NT2/D1 (cell line): ENCODE measurements at places on chromosomes 1 and 21.

- no peak for DNase-seq
Observed at GRCh38 chr1:151166505-151166956, 587 bp downstream of the SCNM1 start.

DNA sequence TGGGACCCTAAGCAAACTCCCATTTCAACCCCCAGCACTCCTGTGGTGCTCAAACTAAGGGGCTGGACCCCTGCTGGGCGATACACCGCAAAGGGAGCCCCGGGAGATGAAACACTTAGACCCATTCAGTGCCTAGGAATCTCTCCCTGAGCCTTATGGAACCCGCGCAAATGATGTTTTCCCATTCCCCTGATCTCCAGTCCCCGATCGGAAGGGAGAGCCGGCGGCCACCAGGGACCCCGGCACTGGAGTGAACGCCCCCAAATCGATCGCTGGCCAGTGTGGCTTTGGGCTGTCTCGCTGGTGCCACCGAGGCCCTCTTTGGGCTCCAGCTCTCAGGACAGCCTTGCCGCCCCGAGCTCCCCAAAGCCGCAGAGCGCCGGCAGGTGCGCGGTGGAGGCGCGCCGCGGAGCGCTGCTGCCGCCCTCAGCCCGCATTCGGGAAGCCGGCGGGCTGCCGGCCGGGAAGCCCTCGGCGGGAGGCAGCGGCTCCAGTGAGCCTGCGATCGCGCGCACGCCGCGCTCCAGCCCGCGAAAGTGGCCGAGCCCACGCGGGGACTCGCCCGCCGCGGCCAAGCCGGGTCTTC lies 1.1 kb downstream of the PLXNA2 start:
- DNase-seq = no peak

DNA sequence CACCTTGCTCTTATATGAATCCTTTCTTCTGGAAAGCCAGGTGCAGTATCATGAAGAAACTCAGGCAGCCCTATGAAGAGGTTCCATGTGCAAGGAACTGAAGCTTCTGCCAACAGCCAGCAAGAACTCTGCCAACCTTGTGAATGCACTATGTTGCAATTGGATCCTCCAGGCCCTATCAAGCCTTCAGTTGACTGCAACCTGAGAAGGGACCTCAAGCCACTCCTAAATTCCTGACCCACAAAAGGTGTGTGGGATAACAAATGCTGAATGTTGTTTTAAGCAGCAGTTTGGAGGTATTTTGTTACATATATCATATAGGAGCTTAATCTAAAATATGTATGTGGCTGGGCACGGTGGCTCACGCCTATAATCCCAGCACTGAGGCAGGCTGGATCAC lies 84.0 kb downstream of the RERE start:
- DNase-seq = no peak

GRCh38 chr1:153291514-153291913 lies 21.2 kb downstream of the PGLYRP3 start:
- no peak for DNase-seq
